RPMI8226 (cell line): ENCODE measurements at places on chromosomes 2 and 18.

DNA sequence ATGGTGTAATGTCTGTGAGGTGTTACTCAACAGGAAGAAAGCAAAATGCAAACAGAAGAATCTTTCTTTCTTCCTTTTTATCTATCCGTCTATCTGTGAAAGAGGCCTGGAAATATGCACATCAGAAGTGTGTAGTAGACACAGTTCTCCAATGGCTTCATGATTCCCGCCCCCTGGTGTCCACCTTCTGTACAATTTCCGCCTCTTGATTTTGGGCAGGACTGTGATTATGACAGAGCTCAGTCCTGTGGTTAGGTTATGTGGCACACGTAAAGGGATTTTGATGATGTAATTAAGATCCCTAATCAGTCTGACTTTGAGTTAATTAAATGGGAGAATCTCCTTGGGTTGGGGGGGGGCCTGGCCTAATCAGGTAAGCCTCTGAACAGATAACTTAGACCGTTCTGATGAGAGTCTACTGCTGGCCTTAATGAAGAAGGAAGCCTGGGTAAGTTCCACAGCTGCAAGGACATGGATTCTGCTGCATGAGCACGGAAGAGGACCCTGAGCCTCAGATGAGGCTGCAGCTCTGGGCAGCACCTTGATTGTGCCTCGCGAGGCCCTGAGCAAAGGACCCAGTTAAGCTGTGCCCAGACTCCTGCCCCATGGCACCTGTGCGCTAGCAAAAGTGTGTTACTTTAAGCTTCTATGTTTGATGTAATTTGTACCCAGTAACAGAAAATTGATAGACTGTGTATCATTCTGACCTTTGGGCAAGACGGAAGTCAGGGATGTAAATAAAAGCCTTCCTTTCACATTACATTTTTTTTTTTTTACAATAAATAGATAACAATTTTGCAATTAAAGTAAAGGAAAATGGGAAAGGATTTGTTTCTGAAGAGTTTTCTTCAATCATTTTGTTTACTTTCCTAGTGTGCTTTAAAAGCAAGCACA lies 11.3 kb upstream of the KCNF1 start:
- peak; percentile 76 for DNase-seq

DNA sequence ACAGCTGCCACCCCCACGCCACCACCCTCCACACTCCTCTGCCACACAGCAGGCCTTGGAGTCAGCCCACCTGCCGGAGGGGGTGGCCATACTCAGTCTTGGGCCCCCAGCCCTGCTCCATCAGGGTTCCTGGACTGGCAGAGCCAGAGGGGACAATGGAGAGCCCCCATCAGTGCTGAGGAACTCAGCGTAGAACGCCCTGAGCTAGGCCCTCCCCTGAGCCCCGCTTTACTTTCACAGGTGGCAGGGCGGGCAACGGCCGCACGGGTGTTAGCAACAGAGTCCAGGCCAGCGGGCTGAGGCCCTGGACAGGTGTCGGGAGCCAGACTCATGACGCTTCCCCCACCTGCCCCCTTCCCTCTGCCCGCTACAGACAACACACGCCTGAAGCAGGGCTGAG lies 47.1 kb downstream of the FOSL2 start:
- DNase-seq, result no peak

GRCh38 chr2:213751446-213751845 lies 467.2 kb downstream of the SPAG16 start:
- DNase-seq, result no peak

- DNase-seq, result no peak
Observed at GRCh38 chr2:133130548-133131246, 437.6 kb downstream of the NCKAP5 start.

- DNase-seq, result no peak
Observed at GRCh38 chr2:129877795-129878775, 101.4 kb upstream of the RAB6C start.

DNA sequence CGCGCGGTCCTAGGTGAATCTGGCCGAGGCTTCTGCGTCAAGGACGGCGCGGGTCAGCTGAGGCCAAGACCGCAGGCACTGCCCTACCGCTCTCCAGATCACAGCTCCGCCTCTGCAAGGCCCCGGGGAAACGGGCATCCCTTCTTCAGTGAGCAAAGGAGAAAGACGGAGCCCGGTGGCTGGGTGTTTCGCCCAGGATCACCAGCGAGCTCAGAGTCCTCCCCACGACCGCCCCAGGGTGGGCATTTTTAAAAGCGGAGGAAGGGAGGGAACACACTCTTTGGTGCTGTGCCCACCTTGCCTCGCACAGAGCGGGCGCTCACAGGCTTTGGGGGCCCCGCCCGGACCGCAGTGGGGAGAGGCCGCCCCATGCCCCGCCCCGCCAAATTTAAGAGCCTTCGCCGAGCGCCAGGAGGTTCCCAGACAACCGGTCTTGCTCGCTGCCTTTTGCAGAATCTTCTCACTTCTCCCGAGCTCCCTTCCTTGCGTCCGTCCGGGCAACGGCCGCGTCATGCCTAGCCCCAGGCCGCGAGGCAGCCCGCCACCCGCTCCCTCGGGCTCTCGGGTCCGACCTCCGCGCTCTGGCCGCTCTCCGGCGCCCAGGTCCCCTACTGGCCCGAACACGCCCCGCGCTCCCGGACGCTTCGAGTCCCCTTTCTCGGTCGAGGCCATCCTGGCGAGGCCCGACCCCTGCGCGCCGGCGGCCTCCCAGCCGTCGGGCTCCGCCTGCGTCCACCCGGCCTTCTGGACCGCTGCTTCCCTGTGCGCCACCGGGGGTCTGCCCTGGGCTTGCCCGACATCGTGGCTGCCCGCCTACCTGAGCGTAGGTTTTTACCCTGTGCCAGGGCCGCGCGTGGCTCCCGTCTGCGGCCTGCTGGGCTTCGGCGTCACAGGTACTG lies at the start of gene NOTO:
Gene NOTO, plus strand, starts transcription at position 419 of the 899 bp plus-strand sequence. Its CDS starts 93 bp downstream, at position 512.
- no peak for DNase-seq

DNA sequence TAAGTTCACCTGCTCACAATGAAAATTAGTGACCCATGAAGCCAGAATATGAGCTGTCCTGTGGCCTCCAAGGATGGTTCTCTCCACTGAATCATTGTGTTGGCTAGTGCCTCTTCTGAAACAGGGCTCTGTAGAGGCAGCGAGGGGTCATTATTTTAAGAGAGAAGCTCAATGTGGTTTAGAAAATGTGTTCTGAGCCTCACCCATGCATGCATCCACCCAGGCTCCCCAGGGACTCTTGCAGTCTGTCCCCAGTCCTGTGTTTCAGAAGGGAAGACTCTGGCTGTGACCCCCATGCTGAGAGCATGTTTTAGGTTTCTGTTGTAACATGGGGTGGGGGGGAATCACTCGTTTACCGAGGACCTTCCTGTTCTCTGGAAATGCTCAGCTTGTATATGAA lies 135.2 kb downstream of the RNF144A start:
- DNase-seq, result no peak

- no peak for DNase-seq
Observed at GRCh38 chr18:31099450-31100230, 2.6 kb downstream of the DSC2 start.

DNA sequence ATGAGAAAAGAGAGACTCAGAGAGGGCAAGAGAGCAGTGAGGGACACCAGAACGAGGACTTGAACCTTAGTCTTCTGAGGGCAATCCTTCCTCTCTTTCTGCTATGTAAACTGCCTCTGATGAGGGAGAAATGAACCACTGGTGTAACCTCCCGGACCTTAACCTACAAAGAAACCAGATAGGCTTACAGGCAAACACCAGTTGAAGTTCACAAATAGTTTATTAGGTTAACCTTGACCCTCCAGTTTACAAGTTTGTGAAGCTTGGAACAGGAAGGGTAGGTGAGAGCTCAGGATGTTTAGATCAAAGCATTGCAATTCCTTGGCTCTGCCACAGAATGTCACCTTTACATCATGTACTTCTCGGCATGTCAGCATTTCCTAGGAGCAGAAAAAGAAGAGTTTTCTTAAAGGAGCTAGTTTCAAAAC lies 486.4 kb upstream of the SPRED2 start:
- peak; percentile 40 for DNase-seq
